Upper lobe of right lung (tissue), 1 donor: ENCODE measurements at places on chromosomes 7 and 10. TPM values are rescaled to one million over a fixed set of nuclear protein-coding genes. Genes with fewer than 3 reads are reported as not detected.

- H3K4me3 ChIP-seq = no peak overlapping the region
- H3K36me3 ChIP-seq = no peaks in the 10 kb centered on the region
- no peaks in the 10 kb centered on the region for H3K4me1 ChIP-seq
- H3K27me3 ChIP-seq = peaks cover 14% of the 10 kb centered on the region
- DNase-seq = no peak
Measured at GRCh38 chr10:104622598-104623209, 18.4 kb upstream of the SORCS3 start.

GRCh38 chr10:17074541-17074847 lies 55.1 kb downstream of the CUBN start:
- no peak overlapping the region for H3K4me3 ChIP-seq
- no peaks in the 10 kb centered on the region for H3K36me3 ChIP-seq
- peaks cover 13% of the 10 kb centered on the region for H3K4me1 ChIP-seq
- DNase-seq = no peak
- no peak overlapping the region for H3K27ac ChIP-seq

DNA sequence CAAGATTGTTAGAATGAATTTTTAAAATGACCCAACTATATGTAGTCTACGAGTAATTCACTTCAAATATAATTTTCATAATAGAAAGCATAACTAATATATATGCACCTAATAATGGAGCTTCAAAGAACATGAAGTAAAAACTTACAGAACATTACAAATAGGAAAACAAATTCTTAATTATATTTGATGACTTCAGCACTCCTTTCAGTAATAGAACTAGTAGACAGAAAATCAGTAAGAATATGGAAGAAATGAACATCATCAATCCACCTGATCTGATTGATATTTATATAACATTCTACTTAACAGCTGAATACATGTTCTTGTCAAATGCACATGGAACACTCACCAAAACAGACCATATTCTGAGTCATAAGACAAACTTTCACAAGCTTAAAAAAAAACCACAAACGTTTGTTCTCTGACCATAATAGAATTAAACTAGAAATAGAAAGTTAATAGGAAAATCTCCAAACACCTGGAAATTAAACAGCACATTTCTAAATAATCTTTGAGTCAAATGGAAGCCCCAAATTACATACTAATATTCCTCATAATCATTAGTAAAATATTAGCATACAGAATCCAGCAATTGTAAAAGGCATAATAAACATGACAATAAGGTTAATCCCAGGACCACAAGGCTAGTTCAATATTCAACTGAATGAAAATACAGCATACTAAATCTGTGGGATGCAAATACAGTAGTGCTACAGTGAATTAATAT lies 48.0 kb downstream of the BRAF start:
- no peak for DNase-seq
- H3K4me1 ChIP-seq = no peaks in the 10 kb centered on the region
- H3K36me3 ChIP-seq = no peaks in the 10 kb centered on the region
- no peak overlapping the region for H3K4me3 ChIP-seq
- no peak overlapping the region for H3K27ac ChIP-seq
- H3K27me3 ChIP-seq = no peaks in the 10 kb centered on the region

DNA sequence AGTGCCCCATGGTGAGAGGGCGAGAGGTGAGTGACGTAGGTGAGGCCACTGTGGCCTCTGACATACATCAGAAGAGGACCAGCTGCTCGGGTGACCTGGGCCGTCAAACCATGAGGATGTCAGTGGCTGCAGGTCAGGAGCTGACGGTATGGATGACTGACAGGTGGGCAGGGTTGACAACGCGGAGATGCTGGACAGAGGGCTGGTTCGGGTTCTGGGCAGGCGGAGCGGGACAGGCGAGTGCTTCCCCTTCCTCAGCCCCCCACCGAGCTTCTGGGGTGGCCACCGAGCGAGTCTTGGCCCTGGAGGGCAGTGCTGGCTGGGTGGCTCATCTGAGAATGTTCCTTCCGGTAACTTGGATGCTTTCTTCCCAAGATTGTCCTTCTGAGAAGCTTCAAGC lies 91.8 kb downstream of the ACTR3B start:
- no peak overlapping the region for H3K4me3 ChIP-seq
- no peak overlapping the region for H3K27ac ChIP-seq
- H3K4me1 ChIP-seq = no peaks in the 10 kb centered on the region
- peaks cover 5% of the 10 kb centered on the region for H3K36me3 ChIP-seq
- H3K27me3 ChIP-seq = no peaks in the 10 kb centered on the region
- DNase-seq = no peak

- no peak for DNase-seq
- no peaks in the 10 kb centered on the region for H3K4me1 ChIP-seq
- H3K27me3 ChIP-seq = no peaks in the 10 kb centered on the region
- H3K27ac ChIP-seq = no peak overlapping the region
- no peak overlapping the region for H3K4me3 ChIP-seq
Measured at GRCh38 chr7:135374736-135375135, 135.2 kb downstream of the CNOT4 start.

DNA sequence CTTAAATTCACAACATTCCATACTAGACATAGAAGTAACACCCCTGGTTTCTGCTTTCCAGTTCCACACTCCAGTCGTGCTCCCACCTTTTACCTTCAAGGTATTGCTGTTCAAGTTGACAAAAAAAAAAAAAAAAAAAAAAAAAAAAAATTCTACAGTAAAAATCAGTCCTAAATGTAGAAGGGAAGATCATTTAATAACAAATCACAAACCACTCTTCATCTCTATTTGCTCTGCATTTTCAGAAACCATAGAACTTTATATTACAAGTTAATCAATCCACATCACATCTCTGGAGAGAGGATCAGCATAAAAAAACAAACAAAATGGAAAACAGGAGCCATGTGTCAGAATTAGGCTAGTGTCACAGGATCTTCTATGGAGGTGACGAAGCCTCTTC lies 206.3 kb upstream of the KLF14 start:
- peak overlapping the region; percentile 75 for H3K27ac ChIP-seq
- peak overlapping the region; percentile 34 for H3K4me3 ChIP-seq
- peaks cover 51% of the 10 kb centered on the region for H3K4me1 ChIP-seq
- no peak for DNase-seq
- H3K36me3 ChIP-seq = peaks cover 17% of the 10 kb centered on the region
- H3K27me3 ChIP-seq = no peaks in the 10 kb centered on the region

DNA sequence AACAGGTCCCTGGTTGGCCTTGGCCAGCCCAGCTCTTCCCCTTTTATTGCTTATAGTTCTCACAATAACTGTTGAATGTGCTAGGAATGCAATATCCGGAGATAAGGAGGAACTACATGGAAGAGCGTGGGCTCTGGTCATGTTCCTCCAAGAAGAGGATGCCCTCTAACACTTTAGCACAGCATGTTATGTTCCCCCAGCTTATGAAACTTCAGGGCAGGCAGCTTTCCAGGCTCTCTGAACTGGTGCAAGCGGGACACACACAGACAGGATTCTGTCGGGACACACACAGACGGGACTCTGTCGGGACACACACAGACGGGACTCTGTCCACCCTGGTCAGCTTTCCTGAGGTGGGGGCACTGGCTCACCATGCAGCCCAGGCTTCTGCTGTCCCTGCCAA lies 141.6 kb downstream of the PKD1L1 start:
- peak overlapping the region; percentile 76 for H3K27ac ChIP-seq
- DNase-seq = peak; percentile 70

- H3K27me3 ChIP-seq = no peaks in the 10 kb centered on the region
- H3K36me3 ChIP-seq = no peaks in the 10 kb centered on the region
- no peak overlapping the region for H3K27ac ChIP-seq
- no peak overlapping the region for H3K4me3 ChIP-seq
Measured at GRCh38 chr10:26467639-26468038, 29.5 kb downstream of the APBB1IP start.

DNA sequence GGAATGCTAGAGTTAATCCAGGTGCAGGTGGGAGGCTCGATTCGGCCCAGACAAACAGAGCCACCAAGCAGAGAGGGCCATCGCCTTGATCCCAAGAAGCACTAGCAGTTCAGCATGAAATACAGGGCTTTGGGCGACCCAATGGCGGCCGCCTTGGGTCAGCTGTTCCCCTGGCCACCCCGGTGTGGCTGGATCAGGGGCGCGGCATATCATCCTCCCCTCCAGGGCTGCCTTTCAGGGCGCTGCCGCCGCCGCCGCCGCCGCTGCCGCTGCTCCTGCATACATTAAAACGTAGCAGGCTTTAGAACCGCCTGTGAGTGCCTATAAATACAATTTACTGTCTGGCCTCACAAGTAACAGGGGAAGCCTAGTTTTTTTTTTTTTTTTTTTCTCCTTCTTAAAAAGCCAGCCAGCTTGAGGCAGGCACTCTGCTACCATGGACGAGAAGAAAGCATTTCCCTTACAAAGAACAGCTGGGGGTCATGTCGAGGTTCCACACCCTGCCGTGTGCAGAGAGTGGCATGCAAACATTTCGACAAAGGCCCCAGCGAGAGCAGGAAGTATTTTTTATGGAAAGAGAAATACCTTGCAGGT lies 57.7 kb upstream of the EFCAB10 start:
- H3K27ac ChIP-seq = no peak overlapping the region
- no peaks in the 10 kb centered on the region for H3K4me1 ChIP-seq
- DNase-seq = no peak
- no peaks in the 10 kb centered on the region for H3K27me3 ChIP-seq
- no peak overlapping the region for H3K4me3 ChIP-seq

DNA sequence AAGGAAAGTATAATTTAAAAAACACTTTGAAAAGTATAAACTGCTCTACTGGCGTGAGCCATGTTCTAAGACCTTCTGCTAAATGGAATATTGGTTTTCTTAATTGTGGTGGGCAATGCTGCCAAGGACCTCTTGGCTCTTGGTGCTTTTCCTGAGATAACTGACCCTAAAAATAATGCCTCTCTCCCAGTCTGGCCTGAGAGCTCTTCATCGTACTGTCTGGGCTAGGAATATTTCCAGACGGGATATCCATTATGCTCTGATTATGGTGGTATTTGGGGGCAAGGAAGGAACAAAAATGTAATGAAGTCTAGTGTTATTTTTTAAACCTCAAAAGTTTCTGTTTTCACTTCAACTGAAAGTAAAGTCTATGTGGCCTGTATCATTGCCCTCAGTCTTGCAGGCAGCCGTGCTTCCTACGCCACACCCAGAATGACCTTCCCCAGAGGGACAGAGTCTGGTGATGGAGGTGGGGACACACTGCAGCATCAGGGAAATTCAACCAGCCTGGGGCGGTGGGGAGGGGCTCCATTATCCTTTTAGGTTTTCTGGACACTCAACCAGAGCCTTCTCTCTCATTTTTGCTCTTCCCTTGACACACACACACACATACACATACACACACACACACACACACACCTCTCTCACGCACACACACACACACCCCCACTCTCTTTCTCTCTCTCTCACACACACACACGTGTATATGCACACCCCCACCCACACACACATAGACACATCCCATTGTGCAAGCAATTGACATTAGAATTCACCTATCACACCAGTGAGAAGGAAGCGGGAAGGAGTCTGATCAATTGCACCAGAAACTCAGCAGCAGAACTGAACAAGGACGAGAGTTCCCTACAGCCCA lies 99.6 kb downstream of the LRRC18 start:
- no peaks in the 10 kb centered on the region for H3K27me3 ChIP-seq
- no peak overlapping the region for H3K4me3 ChIP-seq
- no peak overlapping the region for H3K27ac ChIP-seq
- no peak for DNase-seq

GRCh38 chr10:118564652-118565051 lies 30.8 kb downstream of the PRLHR start:
- H3K4me3 ChIP-seq = no peak overlapping the region
- DNase-seq = no peak

DNA sequence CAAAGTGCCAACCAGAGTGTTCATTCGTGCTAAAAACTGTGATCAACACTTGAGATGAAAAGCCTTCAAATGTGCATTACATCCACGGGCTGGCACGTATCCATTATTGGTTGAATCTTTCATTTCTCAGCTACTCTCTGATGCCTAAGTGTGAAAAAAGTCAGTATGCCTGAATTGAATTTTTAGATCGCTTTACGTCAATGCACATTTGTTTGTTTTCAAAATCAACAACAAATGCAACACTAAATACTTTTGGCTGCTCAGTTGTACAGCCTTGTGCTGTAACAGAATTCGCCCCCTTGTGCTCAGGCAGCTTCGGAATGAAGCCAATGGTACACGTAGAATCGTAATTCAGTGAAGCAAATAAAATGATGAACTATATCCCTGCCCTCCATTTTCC lies 446.5 kb upstream of the NRP1 start:
- no peaks in the 10 kb centered on the region for H3K36me3 ChIP-seq
- no peak overlapping the region for H3K27ac ChIP-seq
- no peak overlapping the region for H3K4me3 ChIP-seq
- no peak for DNase-seq
- no peaks in the 10 kb centered on the region for H3K4me1 ChIP-seq
- H3K27me3 ChIP-seq = no peaks in the 10 kb centered on the region

GRCh38 chr10:132336919-132337407 lies 5.0 kb downstream of the LRRC27 start:
- DNase-seq = no peak
- H3K27me3 ChIP-seq = no peaks in the 10 kb centered on the region

GRCh38 chr10:97922022-97922758 lies 72.5 kb downstream of the GOLGA7B start:
- H3K36me3 ChIP-seq = no peaks in the 10 kb centered on the region
- H3K27me3 ChIP-seq = peaks cover 7% of the 10 kb centered on the region
- no peaks in the 10 kb centered on the region for H3K4me1 ChIP-seq
- H3K4me3 ChIP-seq = no peak overlapping the region
- no peak overlapping the region for H3K27ac ChIP-seq

- DNase-seq = peak; percentile 83
- H3K4me1 ChIP-seq = peaks cover 29% of the 10 kb centered on the region
- H3K27me3 ChIP-seq = no peaks in the 10 kb centered on the region
Measured at GRCh38 chr7:5396542-5396941, 27.1 kb downstream of the TNRC18 start.

- H3K36me3 ChIP-seq = no peaks in the 10 kb centered on the region
- H3K4me3 ChIP-seq = no peak overlapping the region
- no peaks in the 10 kb centered on the region for H3K27me3 ChIP-seq
- no peak overlapping the region for H3K27ac ChIP-seq
Measured at GRCh38 chr10:131513445-131513844, 201.9 kb upstream of the TCERG1L start.

DNA sequence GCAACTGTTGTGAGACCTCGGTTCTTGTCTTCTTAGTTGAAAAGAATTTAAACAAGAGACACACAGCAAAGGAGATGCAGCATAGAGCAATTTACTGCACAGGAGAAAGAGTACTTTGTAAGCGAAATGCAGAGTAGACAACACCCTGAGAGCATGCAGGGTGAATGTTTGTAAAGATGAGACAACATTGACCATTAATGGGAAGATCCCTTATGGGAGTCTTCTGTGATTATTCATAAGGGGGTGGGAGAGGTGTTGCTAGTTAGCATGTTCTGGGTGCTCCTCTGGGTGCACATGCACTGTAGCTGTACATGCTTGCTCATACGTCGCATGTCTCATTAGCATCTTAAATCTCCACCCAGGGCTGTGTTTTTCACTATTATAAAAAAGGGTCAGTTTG lies 62.3 kb downstream of the CLRN3 start:
- H3K4me3 ChIP-seq = no peak overlapping the region
- no peaks in the 10 kb centered on the region for H3K36me3 ChIP-seq
- no peaks in the 10 kb centered on the region for H3K27me3 ChIP-seq
- no peak overlapping the region for H3K27ac ChIP-seq
- DNase-seq = no peak

GRCh38 chr7:95901006-95901405 lies 128.7 kb downstream of the DYNC1I1 start:
- no peak overlapping the region for H3K27ac ChIP-seq
- no peaks in the 10 kb centered on the region for H3K4me1 ChIP-seq
- no peak for DNase-seq

The OR13A1 gene
- not detected for total RNA-seq

The CAV2 gene
- total RNA-seq = 192 TPM

The CNTNAP2 gene
- total RNA-seq = 0.41 TPM

The MRM2 gene
- 23.7 TPM for total RNA-seq

The TSPAN33 gene
- 6.2 TPM for total RNA-seq

The CNOT4 gene
- 25.8 TPM for total RNA-seq

The WNT2 gene
- 12.9 TPM for total RNA-seq

The NRF1 gene
- 19.3 TPM for total RNA-seq
